ENCODE measurements at places on chromosomes 13 and 19.
A peak's percentile ranks its signal among the peaks of the same experiment; 100 is the strongest.

DNA sequence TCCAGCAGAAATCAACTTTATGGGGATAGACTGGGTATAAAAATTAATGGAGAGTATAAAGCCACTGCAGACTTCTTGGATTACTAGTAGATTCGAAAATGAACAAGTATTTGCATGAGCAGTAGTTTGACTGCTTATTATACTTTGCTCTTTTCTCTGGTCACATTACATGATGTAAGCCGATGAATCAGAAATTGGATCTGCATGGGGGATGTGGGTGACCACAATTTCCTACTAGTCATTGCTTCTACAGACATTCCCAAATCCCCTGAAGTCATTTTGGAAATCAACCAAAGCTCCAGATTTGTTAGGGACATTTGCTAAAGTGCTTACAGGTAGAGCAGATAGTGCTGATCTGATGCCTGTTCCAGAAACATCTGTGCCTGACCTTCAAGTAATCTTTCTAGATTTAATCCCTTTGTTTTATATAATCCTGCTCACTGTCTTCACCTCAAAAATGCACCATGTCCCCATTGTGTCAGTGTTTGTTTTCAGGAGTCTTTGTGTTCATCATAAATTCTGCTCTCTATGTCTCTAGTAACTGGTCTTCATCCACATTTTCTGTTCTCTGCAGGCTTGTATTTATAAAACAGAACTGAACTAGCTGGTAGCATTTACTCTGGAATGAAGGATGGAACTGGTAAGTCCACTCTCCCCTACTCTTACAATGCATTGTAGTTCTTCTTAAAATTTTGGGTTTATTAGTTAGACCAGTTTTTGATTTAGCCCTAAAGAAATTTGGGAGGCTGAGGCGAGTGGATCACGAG lies 201.5 kb upstream of the CSNK1A1L start:
- DNase-seq, result no peak

- DNase-seq, result no peak
Observed at GRCh38 chr19:43586346-43586745, 9.6 kb downstream of the IRGQ start.

DNA sequence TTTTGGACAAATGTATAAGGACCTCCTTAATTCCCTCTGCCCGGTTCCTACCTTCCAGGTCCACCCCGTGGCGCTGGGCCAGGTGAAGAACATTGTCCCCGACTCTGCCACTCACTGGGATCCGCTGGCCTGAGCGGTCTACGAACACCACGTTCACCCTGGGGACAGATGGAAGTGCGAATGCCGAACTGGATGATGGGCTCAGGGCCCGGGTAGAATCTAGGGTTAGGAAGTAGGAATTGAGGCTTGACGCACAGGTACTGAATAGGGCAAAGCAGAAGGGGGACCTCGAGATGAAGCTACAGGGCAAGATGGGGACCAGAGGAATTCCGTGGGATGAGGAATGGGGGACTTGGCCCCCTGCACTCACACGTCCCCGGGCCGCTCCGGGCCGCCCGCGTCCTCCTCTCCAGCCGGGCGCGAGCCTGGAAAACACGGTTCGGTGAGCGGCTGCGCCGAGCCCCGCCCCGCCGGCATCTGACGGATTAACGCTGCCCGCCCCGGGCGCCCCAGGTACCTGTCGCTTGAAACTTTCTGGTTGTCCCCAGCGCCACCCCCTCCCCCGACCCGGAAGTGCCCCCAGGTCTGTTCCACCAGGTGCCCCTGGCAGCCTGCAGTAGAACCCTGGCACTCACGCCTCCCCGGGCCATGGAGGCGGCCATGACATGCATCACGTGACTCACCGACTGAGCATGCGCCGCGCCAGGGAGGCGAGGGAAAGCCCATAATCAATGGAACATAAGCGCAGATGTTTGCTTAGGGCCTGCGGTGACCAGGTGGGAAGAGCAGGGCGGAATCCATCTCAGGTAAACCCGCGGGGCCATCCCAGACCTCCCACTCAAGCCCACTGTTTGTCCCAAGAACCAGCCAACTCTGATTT lies at the start of gene FDX2:
Gene FDX2 (minus strand): TSS at position 681 of the 880 bp plus-strand sequence. CDS start 19 bp downstream, at position 662.
- peak; percentile 88 for DNase-seq

GRCh38 chr19:17659996-17660395 lies 28.2 kb downstream of the UNC13A start:
- DNase-seq, result no peak

DNA sequence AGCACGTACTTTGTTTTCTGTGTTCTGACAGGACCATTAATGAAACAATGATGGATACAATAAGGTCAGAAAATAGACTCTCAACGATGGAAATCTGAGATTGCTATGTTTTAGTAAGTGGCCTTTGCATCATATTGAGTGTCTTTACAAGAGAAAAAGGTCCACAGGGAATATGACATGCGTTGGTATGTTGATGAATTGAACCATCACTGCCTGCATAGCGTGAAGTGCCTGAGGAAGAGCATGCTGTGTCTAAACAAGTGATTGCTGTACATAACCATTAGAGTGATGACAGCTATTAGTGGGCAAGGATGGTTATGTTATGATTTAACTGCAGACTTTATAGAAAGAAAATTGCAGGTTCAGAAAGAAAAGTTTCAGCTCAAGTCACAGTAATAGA lies 623.2 kb downstream of the SLITRK5 start:
- no peak for DNase-seq

DNA sequence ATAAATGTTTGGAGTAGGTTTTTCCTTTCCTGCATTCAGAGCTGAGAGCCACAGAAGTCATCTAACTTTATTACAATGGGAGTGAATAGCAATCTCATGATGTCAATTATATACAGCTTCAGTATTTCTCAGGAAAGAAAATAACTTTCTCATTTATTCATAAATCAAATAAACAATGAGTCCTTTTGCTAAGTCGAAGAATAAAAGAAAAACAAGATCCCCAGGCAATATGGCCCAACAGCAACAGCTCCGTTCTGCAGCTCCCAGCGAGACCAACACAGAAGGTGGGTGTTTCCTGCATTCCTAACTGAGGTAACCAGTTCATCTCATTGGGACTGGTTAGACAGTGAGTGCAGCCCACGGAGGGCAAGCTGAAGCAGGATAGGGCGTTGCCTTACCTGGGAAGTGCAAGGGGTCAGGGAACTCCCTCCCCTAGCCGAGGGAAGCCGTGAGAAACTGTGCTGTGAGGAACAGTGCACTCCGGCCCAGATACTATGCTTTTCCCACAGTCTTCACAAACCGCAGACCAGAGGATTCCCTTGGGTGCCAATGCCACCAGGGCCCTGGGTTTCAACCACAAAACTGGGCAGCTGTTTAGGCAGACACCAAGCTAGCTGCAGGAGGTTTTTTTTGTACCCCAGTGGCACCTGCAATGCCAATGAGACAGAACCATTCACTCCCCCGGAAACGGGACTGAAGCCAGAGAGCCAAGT lies 128.2 kb downstream of the SLITRK1 start:
- DNase-seq, result no peak

- no peak for DNase-seq
Observed at GRCh38 chr13:71797517-71797916, 69.5 kb downstream of the DACH1 start.

- DNase-seq, result no peak
Observed at GRCh38 chr13:86541461-86541860, 742.2 kb upstream of the SLITRK6 start.

DNA sequence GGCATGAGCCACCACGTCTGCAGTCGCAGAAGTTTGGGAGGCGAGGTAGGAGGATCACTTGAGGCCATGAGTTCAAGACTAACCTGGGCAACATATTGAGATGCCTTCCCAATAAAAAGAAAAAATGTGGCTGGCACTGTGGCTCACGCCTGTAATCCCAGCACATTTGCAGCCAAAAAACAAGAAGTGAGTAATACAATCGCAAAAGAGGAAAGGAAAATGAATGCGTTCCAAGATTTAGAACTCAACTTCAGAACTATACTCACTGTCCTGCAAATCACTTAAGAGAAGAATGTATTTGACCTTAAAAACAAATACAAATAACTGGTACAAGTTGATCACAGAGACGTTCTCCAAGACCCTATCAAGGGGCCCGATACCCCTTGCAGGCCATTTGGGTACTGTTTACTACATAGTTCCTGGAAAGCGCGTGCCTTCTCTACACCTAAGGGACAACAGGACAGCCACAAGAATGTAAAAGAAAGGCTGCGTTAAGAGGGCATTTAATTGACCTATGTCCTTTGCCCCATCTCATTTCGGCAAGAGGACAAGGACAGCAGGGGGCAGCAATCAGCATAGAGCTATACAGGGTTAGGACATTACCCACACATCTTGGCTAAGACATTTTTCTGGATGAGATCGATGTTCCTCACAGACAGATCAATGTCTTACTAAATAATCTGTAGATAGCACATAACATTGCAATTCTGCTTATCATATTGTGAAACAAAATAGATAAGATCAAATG lies 41.3 kb downstream of the FLT3 start:
- peak; percentile 24 for DNase-seq

DNA sequence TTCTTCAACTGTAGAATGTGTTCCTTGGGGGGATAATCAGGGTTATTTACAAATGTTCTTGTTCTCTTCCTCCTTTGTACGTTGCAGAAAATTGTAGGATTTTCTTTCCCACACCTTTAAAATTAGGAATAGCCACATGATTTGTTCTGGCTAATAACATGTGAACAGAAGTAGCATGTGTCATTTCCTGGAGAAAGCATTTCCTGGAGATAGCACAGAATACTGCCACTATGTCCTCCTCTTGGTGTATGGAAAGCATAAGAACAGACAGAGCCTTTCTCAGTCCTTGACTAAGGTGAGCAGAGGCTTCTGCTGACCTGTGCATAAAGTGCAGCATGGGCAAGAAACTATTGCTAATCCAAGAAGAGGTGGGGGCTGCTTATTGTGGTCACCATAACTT lies 101.8 kb downstream of the FAM216B start:
- DNase-seq, result no peak

DNA sequence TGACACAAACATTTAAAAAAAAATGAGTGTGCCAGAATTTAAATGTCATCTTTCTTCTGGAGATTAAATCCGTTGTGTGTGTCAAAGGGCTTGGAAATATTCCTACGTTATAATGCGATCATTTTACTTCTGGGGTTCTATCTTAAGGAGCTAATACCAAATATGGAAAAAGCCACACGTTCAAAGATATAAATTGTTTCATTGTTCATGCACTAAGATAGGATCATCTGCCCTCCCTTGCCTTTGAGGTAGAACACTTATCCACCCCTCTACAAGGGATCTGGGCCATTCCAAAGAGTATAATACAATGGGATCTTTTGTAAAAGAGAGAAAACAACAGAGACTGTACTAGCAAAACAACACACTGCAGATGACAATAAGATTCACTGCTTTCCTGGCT lies 64.9 kb downstream of the ANKRD10 start:
- DNase-seq, result no peak

DNA sequence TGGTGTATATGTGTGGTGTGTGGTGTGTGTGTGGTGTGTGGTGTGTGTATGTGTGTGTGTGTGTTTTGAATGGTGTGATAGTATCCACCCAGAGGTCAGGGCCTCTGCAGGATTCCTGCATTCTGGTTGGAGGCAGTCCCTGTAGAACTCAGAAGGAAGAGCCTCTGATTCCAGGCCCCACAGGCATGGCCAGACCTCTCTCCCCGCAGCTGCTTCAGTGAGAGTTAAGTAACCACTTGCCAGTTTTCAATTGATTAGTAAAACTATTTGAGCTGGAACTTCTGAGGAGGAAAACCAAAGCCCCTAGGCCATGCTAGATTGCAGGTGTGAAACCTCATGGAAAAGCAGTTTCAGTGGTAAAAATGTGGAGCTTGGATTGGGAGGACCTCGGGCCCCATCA lies 2.1 kb downstream of the ATP12A start:
- no peak for DNase-seq
